Dorsolateral prefrontal cortex (tissue), 122 donors: ENCODE measurements at places on chromosomes 4 and X.

- no peak for DNase-seq
Observed at GRCh38 chr4:70496231-70496630, 22.1 kb upstream of the AMTN start.

GRCh38 chr4:128159967-128160366 lies 98.9 kb downstream of the LARP1B start:
- no peak for DNase-seq

DNA sequence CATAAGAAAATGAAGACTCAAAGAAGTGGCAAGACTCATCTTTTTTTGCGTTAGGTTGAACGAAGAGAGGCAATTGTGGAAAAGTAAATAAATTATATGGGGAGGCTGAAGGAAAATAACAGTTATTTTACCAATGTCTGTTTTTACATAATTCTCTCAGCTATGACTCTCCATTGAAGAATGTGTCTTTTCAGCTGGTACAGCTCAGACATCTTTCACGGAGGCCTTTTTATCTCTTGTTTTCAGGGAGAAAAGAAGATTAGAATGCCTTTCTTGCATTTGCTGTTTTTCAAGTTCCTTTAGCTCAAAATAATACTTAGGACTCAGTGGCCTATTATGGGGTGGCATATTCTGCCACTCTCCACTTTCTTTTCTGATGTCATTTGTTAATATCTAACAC lies 153.0 kb downstream of the ADAM29 start:
- DNase-seq: no peak

DNA sequence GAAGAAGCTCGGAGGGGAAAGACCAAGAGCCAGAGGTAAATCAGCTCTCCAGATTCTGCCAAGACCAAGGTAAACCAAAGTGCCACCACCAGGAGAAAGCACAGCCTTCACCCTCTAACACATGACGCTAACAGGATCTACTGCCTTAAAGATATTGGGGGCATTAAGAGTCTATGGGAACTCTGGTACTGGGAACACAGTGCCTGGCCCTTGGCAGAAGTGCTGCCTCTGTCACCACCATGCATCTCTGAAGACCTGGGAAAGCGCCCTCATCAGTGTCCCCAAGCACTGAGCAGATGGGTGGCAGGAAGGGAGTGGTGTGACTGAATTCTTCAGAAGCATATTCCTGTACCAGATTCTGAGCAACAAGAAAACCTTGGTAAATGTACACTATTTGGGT lies 1.3 kb downstream of the QDPR start:
- DNase-seq: no peak

DNA sequence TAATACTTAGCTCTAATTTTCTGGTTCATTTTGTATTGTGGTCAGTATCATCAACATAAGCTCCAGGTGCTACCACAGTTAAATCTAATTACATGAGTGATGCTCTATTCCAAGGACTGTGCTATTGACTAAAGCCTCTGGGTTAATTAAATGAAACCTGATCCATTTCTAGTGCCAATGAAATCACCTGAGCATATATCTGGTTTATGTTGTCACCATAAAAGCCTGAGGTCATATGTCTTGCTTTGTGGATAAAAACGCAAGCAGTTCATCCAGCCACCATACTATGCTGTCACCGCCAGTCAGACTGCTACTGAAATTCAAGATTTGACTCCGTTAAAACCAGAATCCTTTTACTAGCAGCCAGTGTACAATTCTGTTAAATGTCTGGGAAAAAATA lies 64.2 kb upstream of the ZNF518B start:
- no peak for DNase-seq

DNA sequence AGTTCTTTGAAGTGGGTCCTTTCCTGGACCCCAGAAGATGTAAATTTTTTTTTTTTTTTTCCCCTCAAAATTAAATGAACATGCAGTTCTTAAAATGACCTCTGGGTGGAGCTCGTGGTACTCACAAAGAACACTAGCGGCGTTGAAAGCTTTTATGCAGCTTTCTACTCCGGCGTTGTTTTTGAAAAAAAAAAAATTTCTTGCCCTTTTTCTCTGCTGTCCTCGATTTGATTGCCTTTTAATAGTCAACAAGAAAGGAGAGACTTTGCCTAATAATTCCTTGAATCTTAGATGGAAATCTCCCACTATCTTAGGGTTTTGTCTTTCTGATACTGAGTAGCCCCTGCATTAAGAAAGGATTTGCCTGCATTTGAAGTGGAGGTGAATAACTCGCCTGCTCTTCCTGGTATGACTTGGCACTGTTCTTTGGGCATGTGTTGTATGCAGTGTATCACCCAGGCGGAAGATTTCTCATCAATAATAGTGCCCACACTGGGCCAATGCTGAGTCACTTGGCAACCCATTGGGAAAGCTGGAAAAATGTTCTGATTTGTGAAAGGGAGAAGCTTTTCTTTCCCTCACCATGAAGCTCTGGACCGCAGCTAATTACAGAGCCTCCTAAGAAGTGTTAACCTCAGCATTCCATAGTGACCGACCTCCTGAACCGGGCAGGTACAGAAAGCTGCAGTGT lies 104.0 kb downstream of the PHEX start:
- DNase-seq: no peak

DNA sequence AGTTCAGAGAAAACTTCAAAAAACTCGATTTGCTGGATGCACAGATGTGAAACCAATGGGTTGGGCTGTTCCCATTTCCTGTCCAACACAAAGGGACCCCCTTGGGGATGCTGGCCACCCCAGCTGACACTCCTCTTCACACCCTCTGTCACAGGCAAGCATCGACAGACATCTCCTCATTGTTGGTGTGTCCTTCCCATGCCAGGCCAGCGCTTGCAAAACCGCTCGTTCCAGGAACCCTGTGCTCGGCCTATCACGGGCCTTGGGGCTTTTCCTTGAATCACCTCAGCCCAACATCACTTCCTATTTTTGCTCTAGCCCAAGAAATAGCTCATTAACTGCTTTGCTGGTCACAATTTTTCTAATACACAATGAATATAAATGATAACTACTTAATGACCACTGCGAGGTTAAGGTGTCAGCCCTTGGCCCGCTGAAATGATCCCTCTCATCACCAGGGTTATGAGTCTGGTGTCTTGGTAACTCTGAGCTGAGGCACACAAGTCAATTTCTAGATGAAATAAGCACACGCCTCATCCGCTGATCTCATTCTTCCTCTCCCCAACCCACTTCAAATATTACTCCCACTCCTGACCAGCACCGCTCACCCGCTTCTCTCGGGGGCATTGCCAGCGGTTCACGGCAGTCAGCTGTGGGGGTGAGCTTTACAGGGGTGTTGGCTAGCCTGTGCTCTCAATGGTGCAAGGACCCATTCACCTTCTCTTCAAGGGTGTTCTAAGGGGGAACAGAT lies 32.3 kb downstream of the BCOR start:
- DNase-seq: no peak

GRCh38 chrX:72297953-72298730 lies 7.6 kb downstream of the CITED1 start:
- DNase-seq: no peak

GRCh38 chr4:165059386-165059785 lies 5.7 kb downstream of the TRIM75 start:
- no peak for DNase-seq

DNA sequence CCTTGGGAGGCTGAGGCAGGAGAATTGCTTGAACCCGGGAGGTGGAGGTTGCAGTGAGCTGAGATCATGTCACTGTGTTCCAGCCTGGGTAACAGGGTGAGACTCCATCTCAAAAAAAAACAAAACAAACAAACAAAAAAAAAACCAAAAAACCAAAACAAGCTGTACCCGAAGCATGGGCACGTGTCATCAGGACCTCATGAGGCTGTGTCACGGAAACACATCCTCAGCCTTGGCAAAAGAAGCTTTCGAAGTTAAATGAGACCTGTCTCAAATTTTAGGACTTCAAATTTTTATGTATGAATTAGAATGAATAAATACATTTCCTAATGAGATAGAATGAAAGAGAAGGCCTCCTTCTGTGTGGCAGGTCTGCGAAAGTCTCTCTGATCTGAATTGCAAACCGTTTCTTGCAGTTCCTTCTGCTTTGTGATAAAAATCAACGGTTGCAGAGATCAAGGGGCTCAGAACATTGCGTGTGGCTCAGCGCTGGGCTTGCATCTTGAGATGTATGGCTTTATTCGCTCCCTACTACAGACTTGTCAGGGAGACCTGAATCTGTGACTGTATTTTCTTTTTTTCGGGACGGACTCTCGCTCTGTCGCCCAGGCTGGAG lies 19.5 kb upstream of the CRLF2 start:
- DNase-seq: no peak

- no peak for DNase-seq
Observed at GRCh38 chr4:151652841-151653547, 107.8 kb downstream of the GATB start.

DNA sequence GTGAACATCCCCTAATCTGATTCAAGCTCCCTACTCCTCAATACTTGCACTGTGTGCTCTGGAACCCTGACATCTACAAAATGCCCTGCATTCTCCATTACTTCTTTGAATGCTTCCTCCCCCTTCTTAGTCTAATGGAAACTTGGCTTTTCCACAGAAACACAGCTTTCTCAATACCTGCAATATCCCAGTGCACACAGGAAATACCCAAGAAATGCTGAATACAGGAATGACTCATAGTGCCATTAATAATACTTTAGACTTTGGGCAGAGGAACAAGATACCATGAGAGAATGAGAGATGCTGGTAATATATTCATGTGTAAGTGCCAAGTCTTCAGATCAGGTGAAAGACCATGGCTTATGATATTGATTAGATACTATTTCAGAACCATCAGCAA lies 5.6 kb downstream of the QRFPR start:
- no peak for DNase-seq

DNA sequence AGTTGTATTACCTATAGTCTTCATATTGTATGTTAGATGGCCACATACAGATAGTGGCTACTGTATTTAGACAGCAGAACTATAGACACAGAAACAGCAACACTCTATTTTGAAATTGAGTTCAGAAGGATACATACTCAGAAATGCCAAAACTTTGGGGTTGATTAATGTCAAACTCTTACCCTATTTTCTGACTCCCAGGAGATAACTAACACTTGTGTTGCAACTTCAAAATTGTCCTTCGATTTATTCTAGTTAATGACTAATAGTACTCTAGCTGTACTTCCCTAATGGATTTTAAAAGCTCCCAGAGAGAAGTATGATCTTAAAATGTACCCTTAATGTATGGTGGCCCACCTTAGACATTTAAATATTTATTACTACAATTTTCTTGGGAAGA lies 229.9 kb upstream of the UGT8 start:
- DNase-seq: no peak

DNA sequence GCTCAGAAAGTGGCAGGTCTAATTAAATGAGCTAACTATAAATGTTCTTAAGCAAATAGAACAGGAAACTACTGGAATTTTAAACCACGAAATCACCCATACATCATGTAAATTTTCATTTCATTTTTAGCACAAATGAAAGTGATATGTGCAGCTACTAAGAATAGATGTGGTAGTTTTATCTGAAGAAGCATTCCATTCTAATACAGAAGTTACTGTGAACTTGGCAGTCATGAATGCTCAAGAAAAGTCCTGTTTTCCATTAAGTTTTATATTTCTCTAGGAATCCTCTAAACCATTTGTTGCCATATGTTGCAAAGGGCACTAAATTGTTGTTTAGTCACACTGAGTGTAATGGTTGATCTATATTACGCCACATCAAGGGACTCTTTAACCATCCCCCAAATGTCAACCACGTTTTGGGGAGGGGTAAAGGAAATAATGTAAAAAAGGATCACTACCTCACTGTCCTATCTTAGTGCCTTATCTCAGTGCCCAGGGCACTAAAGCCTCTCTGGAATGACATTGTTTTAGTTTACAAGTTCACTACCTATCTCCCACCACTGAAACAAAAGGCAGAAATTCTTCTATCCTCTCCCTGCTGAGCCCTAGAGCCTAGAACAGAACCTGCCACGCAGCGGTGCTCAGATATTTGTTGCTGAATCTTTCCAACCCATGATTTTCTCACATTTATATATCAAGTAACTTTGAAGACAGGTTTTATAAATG lies 118.0 kb downstream of the SHISA3 start:
- DNase-seq: no peak

DNA sequence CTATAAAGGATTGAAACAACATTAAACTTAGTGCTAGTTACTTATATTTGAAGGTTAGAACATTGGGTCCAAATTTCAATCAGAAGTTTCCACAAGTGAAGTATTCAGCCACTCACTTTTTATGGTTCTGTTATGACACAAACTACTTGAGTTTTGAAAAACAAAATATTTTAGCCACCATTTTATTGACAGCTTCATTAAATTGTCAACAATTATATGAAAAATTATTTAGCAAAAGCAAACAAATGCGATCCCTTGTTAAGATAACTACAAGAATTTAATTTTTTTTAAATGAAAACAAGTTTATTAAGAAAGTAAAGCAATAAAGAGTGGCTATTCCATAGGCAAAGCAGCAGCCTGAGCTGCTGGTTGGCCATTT lies 3.1 kb downstream of the CXCL2 start:
- DNase-seq: no peak

DNA sequence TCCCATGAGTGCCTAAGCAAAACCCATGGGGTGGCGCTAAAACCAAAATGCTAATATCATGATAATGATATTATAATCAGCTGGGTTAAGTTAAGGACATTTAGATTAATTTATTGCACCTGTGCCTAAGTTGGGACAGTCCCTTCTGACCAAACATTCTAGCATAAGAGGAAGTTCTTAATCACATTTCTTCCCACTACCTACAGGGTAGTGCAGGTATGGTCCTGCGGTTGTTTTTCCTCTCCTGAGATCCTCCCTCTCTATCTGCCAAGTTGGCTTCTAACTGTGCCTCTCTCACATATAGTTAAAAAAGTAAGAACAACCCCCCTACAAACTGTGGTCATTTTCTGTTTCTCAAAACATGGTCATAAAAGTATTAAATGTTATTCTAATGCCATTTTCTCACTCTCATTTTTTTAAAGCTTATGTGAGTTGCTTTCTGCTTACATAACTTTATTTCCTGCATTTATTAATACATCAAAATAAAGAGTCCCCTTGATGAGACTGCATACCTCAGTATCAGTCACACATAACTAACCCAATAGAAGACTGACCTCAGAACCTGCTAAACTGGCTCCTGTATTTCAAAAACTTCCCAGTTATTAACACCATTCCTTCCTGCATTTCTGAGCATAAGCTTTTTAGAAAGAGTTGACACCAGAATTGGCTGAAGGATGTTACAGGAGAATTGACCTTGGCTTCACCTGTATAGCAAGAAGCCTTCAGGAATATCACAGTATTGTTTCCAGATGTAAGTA lies 1332.5 kb downstream of the FSTL5 start:
- no peak for DNase-seq

DNA sequence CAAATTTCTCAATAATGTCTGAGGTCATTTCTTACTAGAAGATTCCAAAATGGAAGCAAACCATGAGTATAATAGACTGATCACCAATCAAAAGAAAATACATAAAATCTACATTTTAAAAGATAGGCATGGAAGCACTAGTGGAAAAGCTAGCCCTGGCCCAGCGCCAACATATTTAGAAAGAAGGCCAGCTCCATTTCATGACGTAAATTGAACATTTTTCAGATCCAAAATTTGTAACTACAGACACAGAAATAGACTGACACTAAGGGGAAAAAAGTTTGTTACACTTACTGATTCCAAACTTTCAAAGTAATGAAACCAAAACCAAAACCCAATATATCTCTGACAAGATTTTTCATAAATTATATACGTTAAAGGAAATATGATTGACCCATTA lies 117.7 kb downstream of the ADAMTS3 start:
- DNase-seq: no peak
